ENCODE measurements at places on chromosomes 16 and 17.

DNA sequence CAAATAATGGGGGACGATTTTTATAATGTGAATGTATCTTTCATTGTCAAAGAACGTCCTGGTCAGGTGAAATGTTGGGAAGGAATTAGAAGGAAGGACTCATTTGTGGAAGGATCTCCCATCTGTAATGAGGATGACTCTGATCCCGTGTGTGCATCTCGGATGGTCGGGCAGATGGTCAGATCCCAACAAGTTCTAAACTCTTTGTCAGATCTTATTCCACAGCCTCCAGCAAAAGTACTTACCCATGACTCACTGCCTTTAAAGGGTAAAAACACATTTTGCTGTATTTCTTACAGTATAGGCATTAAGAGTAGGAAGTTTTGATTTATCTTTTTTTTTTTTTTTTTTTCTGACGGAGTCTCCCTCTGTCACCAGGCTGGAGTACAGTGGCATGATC is 539 bp upstream of the KRTAP4-8 start:
- DNase-seq = no peak

DNA sequence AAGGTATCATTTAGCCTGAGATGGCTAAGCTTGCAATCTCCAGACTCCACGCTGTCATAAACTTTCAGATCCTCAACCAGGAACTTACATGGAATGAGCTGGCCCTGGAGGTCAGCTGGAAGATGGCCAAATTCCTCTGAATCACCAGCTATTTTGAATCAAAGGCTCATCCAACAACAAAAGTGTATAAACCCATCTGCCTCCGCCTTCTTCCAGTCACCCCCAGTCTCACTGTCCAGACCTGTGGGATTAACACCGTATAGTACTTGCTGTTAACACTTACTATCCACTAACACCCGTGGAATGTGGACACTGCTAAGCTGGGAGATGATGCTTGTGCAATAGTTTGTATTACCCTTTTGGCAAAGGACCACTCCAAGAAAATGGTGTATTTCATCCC is 1.9 kb upstream of the LCMT1 start:
- DNase-seq = no peak

GRCh38 chr17:71337938-71338337 is 782.9 kb upstream of the SOX9 start:
- no peak for DNase-seq

DNA sequence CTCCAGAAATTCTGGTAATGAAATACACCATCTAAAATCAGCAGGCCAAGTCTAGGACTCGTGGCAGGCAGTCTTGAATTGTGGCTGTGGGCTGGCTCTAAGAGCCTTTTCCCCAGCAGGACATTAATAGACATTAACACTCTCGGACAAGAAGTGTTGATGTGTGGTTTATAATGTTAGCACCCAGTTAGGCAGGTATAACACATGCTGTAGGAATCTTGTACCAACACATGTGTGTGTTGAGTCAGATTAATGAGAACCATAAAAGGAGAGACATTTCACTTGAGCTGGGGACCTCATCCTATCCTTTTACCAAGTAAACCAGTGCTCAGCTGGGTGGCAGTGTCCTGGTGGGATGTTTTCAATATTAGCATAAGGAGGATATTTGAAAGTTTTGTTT is 264.5 kb downstream of the FTO start:
- no peak for DNase-seq

DNA sequence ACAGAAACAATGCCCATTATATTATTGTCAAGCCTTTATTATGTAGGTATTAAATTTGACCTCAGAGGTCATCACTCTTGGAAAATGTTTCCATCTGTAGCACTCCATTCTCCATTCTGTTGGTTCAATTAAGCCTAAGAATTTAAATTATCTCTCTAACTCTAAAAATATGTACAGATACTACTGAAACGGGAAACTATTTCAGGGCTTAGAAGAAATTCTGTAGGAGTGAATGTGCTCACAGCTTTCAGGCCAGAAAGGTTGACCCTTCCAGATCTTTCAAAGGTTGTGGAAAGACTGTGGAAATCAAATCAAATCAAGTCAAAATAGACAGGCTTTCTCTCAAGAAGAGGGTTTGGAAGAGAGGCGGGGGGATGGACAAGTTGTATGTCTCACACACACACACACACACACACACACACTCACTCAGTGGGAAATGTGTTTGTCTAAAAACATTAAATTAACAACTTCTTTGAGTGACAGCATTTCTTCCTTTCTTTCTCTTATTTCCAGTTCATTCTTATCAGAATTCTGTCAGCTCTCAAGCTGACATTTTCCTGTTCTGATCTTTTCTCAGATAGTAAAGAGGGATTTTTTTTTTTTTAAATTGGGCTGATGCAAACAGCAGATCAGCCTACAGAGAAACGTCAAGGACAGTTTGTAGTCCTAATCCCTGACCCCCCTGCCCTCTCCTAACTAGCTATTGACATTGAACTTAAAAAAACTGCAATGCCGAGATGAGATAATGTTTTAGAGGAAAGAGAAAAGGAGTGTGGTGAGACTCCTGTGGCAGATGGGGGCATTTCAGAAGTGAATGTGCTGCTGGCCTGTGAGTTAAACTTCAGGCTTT is 139.0 kb upstream of the ZFHX3 start:
- no peak for DNase-seq

DNA sequence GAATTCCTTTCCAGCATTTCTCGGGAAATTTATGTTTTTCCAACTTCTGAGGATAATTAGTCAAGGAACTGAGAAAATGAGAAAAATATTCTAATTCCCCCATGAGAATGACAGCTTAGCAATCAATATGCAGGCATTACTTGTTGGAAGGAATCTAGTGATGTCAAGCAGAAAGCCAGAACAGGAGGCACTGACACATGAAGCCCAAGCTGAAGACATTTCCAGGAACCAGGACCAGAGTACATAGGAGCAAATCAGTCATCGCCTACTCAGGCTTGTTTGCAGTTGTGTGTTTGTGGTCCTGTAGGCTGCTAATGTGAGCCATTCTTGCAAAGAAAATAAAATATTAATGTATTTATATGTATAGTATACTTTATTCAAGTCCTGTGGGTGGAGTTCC is 89.7 kb downstream of the SALL1 start:
- DNase-seq = no peak

DNA sequence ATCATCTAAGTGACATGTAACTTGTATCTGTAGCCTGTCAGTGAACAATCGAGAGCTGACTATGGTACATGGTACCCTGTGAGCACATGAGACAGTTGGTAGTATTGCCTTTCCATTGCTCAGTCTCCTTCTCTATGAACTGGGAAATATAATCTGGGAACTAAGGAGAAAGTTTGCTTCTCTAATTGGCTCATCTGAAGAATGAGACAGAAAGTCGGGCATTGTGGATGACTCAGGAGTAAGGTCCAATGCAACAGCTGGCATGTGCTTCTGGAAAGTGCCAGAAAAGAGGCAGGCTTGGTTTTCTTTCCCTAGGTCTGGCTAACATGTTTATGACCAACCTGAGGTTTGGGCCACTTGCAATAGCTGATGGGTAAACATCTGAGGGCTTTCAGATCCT is 51.9 kb downstream of the ZZEF1 start:
- DNase-seq = no peak
